Iris pigment epithelial cell (primary cell): ENCODE measurements at places on chromosomes 2 and 18.

- no peak for DNase-seq
Observed at GRCh38 chr2:73979021-73979420, 5.7 kb upstream of the TET3 start.

GRCh38 chr18:64244571-64244970, 95.7 kb upstream of the LINC00305 start:
- no peak for DNase-seq

DNA sequence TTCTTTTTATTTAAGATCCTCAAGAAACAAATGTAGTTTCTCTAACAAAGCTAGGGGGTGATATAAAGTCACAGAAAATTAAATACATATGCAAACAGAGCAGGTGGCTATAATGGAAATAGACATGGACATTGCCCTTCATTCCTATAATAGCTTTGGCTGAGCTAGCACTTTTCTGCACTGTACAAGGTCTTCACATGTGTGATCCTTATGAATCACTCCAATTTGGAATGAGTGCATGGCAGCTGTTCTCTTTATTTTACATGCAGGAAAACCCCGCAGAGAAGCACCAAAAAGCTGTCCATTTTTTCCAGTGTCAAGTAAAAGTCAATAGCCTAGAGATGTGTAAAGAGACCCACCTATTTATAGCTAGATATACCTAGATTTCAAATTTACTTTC, 747.4 kb upstream of the SLC8A1 start:
- no peak for DNase-seq

GRCh38 chr2:12787891-12788801, 71.4 kb downstream of the TRIB2 start:
- peak; percentile 75 for DNase-seq

DNA sequence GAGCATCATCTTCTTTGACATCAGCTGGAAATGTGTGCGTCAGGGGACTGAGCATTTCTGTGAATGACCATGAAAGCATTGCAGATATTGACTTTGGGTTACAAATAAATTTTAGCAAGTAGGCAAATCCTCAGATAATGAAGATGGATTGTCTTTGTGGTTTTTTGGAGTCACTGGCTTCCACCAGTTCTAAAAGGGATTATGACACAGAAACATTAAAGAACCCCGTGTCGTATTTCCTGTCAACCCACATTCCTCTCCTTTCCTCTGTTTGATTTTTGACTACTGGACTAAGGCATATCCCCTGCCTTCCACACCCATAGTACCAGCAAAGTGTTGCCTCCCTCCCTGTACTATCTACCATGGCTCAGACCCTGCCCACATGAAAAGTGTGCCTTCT, 268.1 kb downstream of the MYO3B start:
- no peak for DNase-seq

DNA sequence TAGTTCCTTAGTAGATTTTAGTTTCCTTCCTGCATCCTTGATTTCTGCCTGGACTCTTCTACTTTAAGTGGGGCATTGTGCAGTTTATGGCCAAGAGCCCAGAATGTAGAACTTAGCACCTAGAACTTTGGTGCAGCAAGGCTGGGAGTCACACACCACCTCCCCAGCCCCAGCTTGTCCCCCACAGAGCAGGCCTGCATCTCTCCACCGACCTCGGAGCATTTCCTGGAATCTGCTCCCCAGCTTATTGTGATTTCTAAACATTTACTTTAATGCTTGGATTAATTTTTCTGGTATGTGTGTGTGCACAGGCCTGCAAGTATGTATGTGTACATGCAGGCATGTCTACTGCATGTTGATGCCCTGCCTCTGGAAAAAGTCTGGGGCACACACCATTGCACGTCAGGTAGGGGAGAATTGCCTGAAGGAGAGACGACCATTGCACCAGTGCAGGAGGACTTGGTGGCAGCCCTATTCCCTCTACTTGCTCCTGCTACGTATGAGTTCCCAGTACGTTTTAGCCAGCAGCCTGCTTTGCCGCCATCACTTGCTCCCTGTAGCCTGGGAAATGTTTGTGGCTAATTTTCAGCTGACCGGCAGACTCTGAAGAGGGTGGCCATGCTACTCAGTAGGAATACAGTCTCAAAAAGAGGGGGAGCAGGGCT, 419.9 kb upstream of the HS6ST1 start:
- DNase-seq: peak; percentile 42

DNA sequence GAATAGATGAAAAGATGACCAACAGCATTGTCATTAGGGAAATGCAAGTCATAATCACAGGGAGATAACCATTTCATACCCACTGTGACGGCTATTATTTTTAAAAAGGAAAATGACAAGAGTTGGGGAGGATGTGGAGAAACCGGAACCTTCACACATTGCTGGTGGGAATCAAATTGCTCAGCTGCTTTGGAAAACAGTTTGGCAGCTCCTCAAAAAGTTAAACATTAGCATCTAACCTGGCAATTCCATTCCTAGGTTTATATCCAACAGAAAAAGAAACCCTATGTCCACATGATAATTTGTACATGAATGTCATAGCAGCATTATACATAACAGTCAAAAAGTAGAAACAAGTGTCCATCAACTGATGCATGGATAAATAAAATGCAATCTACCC, 58.2 kb downstream of the KCNG3 start:
- no peak for DNase-seq

GRCh38 chr2:150260636-150261035, 226.8 kb downstream of the RND3 start:
- no peak for DNase-seq

GRCh38 chr2:190441564-190441963, 33.4 kb downstream of the MFSD6 start:
- DNase-seq: no peak
